ENCODE measurements at places on chromosomes 5 and 9.

DNA sequence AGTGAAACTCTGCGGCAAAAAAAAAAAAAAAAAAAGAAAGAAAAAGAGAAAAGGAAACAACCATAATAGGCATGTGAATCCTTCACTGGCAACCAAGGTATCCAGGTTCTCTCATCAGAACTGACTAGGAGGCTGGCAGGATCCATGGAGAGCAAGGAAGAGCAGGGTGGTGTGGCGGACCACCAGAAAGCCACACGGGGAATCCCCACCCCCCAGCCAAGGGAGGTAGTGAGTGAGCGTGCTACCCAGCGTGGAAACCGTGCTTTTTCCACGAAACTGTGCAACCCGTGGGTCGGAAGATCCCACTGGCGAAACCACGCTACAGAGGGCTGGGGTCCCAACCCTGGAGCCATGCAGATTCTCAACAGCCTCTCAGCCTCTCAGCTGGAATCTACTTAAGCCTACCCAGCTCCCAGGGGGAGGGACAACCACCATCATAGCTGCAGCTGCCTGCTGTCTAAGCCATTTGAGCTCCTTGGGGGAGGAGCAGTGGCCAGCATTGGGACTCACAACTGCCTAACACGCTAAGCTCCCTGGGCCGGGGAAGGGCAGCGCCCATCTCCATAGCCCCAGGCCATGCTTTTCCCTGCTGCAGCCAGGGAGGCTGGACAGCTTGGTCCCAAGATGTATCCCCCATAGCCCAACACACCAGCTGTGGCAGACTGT, 91.6 kb downstream of the PRELID2 start:
- DNase-seq: no peak

- DNase-seq: no peak
Measured at GRCh38 chr9:83919111-83919510, 2.1 kb downstream of the KIF27 start.

GRCh38 chr5:33713136-33713765, 178.5 kb downstream of the ADAMTS12 start:
- DNase-seq: no peak

- no peak for DNase-seq
Measured at GRCh38 chr9:115296831-115297565, 179.0 kb upstream of the TNC start.

DNA sequence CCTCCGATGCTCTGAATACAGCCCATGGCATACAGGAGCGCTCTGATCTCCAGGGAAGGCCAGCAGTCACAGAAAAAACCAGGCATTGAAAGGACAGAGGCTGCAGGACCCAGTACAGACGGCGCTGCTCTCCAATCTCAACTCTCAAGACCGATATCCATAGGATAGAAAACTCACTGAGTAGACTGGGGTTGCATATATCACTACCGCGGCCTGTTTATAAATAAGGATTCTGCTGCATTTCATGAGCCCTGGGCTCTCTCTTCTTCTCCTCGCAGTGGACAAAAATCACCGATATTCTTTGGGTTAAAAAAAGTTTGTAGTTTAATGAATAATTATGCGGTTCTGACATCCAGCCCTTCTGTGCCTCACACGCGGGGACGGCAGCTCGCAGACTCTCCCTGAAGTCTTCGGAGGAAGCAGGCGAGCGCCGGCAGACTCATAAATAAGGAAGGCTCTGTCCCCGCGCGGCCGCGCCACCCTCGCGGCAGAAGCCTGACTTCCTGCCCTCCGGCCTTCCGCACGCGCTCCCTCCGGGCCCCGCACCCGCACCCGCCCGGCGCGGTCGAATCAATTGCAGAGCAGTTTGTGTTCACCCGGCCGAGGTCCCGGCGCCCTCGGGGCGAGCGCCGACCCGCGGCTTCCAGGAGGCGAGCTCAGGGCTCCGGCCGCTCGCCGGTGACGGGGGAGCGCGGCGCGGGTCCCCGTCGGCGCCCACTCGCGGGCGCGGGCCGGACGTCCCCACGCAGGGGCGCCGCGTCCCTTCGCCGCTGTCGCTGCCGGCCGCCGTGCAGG, at the start of gene FAM78A:
Gene FAM78A (minus strand): TSS at position 417 of the 795 bp plus-strand sequence. CDS start 331 bp downstream, at position 86.
- peak; percentile 46 for DNase-seq

DNA sequence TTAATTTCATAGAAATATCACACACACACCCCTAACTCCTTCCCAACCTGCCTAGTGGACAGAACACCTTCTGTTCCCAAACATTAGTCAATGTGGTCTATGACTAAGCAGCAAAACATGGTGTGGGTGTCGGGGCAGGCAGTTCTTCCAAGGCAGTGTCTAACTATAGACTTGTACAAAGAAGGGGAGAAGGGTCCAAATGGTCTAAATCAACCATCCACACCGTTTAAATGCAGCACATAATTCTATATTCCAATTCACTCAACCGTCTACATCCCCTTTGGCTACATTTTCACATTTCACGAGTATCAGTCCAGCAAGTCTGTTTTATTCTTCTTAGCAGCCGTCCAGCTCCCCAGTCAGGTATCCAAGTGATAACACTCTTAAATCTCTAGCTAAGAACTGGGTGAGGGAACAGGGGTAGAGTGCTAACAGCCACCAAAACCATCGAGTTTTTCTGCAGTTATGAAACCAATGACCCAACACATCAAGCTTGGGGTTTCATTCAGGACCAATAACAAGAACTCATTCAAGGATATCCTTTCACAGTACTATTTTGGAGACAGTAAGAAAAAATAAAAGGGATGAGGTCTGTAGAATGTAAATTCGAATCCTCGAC, 3.3 kb downstream of the ZNF608 start:
- DNase-seq: no peak

DNA sequence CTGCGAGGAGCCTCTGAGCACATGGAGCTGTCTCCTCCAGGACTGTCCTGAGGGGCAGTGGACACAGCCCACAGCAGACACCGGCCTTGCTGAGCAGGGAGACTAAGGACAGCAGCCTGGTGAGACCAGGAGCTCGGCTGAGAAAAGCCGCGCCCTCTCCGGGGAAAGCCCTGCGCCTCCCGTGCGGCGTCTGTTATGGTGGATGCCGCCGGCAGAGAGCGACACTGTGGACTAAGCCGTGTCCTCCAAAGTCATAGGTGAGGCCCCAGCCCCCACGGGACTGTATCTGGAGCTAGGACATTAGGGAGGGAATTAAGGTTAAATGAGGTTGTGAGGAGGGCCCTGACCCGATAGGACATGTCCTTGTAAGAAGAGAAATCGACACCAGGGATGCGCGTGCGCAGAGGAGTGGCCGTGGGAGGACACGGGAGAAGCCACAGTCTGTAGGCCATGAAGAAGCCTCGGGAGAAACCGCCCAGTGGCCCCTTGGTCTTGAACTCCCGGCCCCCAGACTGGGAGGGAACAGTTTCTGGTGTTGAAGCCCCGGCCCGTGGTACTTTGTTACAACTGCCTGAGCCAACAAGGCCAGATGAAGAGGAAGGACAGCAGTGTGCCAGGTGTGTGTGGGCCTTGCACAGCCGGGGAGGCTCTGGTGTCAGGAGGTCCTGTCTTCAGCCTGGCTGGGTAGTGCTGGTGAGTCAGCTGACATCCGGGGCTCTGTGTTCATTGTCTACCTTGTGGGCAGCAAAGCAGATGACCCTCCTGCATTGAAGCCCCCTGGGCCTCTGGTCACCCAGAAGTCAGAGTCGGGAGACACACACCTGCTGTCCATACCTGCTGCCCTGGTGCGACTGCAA, 22.1 kb downstream of the MRPL36 start:
- no peak for DNase-seq

DNA sequence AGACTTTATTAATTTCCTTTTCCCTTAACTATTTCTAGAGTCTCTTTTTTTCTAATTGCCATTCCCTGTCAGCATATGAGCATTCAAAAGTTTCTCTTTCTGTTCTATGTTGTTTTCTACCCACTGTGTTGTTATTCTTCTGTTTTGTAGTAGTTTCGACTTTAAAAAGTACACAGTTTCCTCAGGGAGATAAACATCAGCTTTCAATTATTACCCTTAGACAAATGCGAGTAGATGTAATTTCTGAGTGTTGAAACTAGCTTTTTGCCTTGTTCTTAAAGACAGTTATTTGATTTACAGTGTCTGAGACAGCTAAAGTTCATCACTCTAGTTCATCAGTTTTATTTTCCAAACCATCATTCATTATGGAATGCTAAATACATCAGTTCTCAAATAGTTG, 19.5 kb downstream of the MTREX start:
- no peak for DNase-seq

- no peak for DNase-seq
Measured at GRCh38 chr5:98402130-98402529, 371.3 kb upstream of the RGMB start.

DNA sequence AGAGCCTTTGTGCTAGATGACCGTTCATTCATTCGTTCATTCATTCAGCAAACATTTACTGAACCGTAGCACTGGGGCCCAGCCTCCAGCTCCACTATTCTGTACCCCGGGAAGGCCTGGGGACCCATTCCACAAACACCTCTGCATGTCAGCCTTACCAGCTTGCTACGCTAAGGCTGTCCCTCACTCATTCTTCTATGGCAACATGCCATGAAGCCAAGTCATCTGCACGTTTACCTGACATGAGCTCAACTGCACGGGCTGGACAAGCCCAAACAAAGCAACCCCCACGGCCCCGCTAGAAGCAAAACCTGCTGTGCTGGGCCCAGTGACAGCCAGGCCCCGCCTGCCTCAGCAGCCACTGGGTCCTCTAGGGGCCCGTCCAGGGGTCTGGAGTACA, 6.0 kb downstream of the CEL start:
- no peak for DNase-seq

DNA sequence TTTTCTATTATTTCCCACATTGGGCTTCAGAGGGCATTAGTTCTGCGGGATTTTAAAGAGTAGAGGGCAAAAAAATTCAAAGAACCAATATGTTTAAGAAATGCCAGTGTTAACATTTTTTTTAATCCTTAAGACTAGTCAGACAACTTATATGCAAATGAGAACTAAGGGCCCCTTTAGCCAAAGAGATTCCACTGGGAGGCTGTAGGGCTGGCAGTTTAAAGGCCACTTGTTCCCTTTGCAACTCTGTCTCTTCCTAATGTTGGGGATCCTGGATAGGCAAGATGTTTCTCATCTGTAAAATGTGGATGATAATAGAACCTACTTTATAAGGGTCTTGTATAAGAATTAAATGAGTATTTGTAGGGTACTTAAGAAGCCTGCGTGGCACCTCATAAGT, 1395.9 kb downstream of the PTPRD start:
- DNase-seq: no peak

DNA sequence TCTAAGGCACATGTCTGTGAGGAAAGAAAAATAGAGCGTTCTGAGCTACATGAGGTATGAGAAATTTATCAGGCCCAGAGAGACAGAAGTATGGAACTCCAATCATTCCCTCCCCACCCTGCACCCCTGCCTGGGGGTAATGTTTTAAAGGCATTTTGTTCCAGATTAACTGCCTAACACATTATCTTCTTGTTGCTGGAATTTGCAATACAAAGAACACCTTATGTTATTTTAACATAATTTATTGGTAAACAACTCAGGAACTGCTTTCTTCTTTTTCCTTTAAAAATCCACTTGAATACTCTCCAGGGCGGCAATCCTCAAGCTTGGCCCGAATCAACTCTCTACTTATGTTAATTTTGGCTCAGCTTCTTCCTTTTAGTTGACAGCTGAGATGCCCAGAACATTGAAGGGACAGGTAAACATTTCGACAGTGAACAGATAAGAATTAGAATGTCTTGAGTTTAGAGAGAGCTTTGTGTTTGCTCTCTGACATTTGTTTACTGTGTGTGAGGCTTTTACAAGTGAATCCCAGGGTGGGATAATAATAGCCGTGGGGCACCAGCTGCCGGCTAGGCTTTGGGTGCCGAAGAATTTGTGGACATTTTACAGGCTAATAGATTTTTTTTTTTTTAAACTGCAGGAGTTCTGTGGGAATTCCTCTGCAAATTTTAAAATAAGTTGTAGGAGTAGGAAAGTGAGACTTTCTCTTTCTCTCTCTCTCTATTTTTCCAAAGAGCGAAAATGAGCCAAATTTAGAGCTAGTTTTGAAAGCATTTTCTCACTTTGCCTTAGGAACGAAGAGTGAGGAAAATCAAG, 96.4 kb upstream of the TAF11L2 start:
- no peak for DNase-seq

- DNase-seq: no peak
Measured at GRCh38 chr9:38437193-38437823, 13.1 kb upstream of the IGFBPL1 start.

DNA sequence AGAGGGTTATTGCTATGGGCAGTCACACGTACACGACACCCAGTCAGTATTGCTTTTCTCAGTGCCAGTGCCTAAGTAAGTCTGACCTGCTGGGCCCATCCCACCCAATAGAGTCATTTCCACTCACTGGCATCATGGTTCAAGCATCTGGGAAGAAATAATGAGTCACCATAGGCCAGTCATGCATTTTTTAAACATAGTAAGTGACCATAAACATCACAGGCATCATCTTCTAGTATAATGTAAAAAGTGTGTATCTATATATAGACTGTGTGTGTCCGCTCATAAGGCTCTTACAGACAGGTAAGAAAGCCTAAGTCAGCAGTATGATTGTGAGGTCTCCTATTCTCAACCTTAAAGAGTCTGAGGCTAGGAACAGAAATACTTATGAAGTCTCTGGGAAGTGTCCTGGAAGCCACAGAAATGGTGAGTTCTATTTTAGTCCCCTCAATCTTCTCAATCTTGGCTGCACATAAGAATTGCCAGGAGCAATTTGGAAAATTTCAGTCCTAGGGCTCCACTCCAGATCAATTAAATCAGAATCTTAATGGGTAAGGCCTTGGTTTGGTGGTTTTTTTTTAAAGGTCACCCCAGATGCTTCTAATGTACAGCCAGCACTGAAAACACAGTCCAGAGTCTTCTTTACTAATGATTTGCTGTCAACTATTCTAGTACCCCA, 65.2 kb downstream of the ZNF366 start:
- DNase-seq: no peak

- DNase-seq: no peak
Measured at GRCh38 chr9:73118286-73118685, 33.4 kb upstream of the ANXA1 start.

DNA sequence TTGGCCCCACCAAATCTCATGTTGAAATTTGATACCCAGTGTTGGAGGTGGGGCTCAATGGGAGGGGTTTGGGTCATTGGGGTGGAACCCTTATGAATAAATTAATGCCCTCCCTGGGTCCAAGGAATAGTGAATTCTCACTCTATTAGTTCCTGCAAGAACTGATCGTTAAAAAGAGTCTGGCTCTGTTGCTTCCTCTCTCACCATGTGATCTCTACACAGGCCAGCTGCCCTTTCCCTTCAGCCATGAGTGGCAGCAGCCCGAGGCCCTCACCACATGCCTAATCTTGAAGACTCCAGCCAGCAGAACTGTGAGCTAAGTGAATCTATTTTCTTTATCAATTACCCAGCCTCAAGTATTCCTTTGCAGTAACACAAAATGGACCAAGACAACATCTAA, 106.0 kb downstream of the CAAP1 start:
- DNase-seq: no peak

DNA sequence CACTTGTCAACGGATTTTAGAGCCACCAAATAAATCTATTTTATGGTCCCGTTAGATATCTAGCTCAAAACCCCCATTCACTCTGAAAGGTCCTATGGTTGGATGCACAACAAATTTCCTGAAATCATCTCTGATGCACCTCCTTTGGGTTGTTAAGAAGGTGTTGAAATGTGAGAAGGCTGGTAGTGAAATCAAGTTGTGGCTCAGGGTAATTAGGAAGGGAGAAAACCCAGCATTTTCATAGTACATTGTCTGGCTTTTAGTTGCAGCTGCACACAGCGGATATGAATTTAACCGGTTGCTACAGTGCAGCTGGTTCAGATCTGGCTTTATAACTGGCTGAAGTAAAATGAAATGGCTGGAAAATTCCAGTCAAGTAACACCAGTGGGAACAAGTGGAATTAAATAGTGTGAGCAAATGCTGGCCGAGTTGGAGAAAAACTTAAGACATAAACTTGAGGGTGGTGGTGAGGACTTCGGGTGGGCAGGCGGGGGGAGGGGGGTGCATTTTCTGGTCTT, 17.6 kb downstream of the RGMB start:
- no peak for DNase-seq

GRCh38 chr5:68288707-68289134, 73.2 kb downstream of the PIK3R1 start:
- DNase-seq: no peak
